ENCODE measurements at places on chromosomes 16 and 17.

- no peak for DNase-seq
Measured at GRCh38 chr16:22912654-22913053, 98.7 kb downstream of the HS3ST2 start.

DNA sequence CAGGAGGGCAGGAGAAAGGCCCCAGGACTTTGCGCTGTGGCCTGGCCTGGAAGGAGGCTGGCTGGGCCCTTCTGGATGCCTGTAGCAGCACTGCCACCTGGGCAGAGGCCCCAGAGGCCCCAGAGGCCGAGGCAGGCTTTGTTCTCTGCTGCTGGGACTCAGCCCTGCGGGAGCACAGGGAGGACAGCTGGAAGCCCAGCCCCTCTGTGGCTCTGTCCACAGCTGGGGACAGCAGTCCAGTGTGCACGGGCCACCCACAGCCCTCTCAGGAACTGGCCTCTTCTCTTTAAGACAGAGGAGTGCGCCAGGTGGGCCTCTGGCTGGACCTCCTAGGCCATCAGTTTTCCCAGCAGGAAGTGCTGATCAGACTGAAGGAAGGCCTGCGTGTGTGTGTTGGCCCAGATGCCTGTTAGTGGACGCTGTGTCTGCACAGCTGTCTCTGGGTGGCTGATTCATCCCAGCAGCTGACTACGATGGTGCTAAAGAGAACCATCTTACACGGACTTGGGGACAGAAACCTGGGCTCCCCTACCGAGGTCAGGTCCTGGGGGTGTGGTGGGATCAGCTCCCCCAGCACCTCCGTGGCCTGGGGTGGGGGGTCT lies 26.9 kb upstream of the ZNF750 start:
- DNase-seq, result no peak

DNA sequence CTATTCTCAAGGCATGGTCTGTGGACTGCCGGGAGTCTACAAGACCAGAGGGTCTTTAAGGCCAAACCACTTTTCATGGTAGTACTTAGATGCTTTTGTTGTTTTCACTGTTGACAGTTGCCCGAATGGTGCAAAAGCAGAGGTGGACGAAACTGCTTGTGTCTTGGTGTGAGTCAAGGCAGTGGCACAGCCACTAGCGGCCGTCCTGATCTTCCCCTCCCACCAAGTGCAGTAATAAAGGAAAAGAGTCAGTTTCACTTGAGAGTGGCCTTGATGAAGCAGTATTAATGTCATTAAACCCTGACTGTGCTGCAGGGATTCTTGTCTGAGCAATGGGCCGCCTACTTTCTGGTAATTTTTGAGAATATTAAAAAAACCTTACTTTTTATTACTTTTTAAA lies 109.1 kb downstream of the PRKCA start:
- DNase-seq, result no peak

GRCh38 chr16:78473031-78473699 lies 373.7 kb downstream of the WWOX start:
- DNase-seq, result no peak

DNA sequence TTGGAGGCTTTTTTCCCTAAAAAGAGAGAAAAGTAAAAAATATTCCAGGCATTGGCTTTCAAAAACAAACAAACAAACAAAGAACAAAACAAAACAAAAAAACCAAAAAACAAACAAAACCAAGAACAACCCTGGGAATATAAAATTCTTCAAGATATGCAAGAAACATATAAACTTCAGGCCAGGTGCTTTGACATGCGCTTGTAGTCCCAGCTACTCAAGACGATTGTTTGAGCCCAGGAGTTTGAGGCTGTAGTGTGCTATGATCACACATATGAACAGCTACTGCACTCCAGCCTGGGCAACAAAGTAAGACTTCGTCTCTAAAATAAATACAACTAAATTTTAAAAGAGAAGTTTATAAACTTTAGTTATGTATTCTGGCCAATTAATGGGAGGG lies 52.5 kb upstream of the TEX2 start:
- no peak for DNase-seq

DNA sequence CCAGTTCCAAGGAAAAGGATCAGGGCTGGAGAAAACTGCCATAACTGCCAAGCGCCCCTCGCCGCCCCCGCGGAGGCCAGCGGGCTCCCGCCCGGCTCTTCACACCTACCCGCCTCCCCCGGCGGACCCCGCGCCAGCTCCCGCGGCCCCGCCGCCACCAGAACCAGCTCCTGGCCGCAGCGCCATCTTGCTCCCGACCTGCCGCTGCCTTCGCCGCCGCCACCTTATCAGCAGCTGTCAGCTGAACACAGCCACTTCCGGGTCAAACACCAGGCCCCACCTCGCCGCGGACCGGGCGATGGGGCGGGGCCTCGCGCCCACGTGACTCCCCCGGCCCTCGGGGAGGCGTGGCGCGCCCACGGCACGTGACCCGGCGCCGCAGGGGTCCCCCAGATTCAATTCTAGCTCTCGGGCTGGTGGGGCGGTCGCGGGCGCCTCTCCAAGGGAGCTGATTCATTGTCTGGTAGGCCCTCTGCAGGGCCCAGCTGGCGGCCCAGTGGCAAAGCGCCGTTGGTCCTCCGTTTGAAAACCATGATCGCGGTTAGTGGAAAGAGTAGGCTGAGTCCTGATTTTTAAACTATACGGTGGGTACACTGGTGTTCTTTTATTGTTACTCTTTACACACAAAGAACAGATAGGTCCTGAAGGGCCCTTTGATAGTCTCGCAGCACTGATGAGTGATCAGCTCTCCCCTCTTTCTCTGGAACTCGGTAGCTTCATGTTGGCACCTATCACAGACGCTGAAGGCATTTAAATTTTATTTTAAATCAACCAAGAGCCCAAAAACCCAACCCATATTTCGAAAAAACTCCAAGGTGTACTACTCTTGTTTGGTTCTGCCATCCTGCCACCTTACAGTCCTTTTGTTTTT lies at the start of gene SYNRG:
SYNRG (minus strand) TSS at position 249 of the 871 bp plus-strand sequence; CDS start at position 186, 63 bp downstream.
- peak; percentile 95 for DNase-seq

GRCh38 chr17:42394838-42395237 lies 6.6 kb upstream of the STAT3 start:
- no peak for DNase-seq

DNA sequence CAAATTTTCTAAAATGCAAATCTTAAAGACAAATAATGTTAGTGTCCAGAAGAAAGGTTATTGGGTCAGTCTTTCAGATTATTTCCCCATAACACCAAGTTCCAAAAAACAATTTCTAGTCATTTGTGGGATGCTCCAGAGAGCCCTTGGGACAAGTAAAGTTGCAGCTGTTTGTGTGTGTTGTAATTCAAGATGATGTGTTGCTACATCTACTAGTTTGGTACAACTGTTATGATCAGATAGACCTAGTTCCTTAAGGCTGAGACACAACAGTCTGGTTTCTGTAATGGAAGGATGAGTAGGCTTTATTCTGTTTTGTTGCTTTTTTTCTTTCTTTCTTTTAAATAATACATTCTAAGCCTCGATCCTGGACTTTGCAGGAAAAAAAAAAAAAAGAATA lies 41.9 kb downstream of the PIGL start:
- DNase-seq, result no peak

DNA sequence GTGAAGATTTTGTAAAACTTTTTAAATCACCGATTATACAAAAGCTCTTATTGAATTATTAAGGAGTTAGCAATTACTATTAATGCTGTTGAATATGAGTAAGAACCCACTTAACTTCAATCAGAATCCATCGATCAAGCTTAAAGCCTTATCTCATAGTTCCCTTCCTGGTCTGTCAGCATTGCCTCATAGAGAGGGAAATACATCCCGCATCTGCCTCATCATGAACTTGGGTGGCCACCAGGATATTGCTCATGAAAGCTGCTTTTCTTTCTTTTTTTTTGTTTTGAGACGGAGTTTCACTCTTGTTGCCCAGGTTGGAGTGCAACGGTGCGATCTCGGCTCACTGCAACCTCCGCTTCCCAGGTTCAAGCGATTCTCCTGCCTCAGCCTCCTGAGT lies 66.7 kb downstream of the PIGL start:
- DNase-seq, result no peak

DNA sequence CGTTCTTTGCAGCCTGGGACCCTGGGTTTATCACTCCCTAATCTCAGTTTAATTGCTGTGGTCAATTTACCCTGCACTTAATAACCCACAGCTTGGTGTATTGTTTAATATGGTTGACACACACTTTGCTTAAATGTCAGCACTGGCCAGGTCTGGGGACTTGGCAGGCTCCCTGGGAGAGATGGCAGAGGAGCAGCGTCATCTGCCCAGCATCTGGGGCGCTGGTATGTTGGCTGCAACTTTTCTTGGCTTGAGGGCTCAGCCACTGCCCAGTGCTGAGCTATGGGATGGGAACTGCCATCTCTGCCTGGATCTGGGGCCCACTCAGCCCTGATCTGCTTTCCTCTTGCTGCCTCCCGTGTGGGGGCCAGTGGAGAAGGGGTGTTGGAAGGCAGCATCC lies 115.7 kb upstream of the IRX3 start:
- no peak for DNase-seq

DNA sequence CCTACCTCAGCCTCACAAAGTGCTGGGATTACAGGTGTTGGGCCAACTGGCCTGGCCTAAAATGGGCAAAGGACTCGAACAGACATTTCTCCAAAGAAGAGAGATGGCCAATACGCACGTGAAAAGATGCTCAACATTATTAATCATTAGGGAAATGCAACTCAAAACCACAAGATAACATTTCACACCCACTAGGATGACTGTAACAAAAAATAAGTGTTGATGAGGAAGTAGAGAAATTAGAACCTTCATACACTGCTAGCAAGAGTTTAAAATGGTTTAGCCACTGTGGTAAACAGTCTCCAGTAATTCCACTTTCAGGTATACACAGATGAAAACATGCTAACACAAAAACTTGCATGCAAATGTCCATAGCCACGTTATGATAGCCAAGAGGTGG lies 5.7 kb downstream of the TMED6 start:
- DNase-seq, result no peak

DNA sequence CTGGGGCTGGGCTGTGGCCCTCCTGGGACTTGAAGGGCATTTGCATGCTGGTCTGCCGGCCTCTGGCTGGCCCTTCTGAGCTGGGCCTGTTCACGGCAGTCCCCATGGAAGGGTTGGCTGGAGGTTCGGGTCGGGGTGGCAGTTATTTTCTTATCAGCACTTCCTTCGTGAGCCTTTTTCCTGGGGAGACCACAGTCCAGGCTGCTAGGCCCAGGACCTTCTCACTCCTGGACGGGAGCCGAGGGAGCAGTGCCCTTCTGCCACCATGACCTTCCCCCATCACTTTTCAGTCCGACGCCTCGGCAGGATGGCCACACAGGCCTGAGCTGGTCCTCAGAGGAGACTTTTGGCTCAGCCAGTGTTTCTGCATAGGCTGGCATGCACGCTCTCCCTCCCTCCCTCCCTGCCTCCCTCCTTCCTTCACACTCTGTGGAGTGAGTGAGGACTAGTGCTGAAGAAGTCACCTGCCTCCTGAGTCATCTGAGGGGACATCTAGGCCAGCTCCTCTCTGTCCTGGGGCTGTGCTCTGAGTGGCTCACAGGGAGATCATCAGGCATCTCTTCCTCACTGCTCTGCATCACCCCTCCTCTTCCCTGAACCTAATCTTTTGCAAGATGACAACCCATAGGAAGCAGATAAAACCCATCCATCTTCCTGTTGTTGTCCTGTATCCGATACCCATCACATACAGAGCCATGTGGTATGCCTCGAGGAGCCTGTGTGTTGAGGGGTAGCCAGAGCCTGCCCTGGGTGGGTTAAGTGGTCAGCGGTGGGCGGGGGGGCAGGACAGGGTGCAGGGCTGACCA lies 109.7 kb downstream of the RAP1GAP2 start:
- DNase-seq, result no peak

GRCh38 chr16:50501986-50502615 lies 46.1 kb upstream of the NKD1 start:
- no peak for DNase-seq

DNA sequence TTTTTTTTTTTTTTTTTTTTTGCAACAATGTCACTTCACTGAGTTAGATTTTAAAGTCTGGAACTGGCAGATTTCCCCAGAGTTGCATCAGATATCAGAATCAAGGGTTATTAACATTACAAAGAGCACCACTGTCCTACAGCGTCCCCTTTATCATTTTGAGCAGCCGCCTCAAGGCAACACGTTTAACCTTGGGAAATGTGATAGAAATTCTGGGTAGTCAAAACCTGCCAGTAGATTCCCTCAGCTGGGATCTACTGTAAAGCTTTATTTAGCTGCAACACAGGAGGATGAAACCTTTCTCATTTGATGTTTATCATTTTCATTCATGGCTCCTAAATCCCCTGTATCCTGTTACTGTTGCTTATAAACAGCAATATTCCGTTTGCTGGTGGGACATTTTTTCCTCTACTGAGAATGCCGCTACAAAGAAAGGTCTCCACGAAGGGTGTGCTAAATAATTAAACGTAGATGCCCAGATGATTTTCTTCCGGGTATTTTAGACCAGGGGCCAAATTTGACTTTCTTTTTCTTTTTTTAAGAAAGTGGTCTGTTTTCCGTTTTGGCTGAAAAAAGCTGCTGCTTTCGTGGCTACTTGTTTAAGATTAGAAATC lies 436.1 kb upstream of the GOT2 start:
- DNase-seq, result no peak

- no peak for DNase-seq
Measured at GRCh38 chr17:20998571-20999043, 44.2 kb downstream of the USP22 start.

DNA sequence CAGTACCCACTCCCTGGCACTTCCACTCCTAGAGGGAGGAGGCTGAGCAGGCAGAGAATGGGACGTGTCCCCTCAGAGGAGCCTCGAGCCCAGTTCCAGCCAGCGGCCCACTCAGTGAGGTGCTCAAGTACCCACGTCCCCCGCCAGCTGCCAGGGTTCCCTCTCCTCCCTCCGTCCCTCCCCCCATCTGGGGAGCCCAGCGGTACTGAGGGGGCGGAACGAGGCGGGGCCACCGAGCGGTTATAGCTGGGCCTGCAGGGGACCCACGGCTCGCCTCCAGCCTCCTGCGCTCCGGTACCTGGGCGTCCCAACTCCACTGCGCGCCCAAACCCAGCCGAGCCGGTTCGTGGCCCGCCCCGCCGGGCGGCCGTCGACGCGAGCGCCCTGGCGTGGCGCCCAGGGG lies at the start of gene NPW:
NPW (plus strand) TSS at position 268 of the 403 bp plus-strand sequence.
- no peak for DNase-seq

GRCh38 chr16:82050909-82051357 lies 15.9 kb downstream of the HSD17B2 start:
- DNase-seq, result no peak

DNA sequence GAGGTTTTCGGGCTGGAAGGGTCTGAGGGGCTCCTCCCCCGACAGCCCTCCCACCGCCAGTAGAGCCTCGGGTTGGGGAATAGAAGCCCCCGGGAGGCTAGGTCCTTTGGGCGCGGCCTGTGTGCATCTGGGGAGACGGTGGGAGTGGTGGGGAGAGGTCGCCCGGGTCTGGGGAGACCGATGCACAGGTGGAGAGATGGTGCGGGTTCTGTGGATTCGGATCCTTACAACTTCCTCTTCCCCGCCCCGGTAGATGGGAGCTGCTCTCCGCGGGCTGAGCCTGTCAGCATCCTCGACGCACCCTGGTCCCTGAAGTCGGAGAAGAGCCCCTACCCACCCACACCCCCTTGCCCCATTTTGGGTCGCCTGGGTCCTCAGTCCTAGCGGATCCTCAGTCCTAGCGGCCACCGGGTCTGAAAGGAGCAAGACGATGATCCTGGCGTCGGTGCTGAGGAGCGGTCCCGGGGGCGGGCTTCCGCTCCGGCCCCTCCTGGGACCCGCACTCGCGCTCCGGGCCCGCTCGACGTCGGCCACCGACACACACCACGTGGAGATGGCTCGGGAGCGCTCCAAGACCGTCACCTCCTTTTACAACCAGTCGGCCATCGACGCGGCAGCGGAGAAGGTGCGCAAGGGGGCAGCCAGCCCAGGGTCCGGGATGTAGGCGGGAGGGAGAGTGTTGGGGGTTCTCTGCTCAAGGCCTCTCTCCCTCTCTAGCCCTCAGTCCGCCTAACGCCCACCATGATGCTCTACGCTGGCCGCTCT lies 790 bp downstream of the BCKDK start:
- DNase-seq, result no peak

Data from fibroblast of skin of left biceps (primary cell).